ENCODE measurements at places on chromosomes 13 and 19.

DNA sequence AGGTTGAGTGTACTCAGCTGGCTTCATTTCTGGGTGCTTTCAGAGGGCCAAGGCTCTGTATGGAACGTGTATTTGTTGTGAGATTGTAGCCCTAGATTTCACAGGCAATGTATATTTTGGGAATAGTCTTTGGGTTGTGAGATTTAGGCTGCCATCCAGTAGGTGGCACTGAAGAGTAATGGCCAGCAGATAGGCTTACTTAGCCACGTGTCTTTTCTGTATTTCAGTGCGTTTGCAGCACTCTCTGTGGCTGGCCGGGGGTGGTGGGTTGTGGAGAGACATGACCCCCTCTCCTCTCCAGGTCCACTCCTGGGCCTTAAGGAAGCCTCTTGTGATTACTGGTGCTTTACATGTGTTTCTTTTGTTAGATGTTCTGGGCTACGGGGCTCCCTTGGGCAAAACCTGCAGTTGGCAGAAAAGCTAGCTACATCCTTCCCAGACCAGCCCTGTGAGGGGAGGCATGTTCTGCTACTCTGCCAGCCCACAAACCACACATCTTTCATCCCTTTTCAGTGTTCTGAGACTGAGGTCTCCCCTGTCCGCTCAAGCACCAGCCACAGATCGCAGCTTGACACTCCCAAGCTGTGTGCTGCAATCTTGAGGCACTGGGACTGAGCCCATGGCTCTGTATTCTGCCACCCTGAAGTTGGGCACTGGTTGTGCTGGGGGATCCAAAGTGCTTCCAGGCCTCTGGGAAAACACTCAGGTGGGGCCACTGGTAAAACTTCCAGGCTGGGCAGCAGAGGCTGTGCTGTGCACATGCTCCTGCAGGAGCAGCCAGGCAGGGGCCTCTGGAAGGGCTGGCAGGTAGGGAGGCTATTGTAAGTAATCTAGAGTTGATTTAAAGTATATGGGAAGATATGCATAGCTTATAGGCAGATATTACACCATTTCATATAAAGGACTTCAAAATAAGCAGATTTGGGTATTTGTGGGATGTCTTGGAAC lies 1096.8 kb upstream of the PCDH20 start:
- no peak for DNase-seq

GRCh38 chr13:67772807-67773453 lies 542.8 kb upstream of the PCDH9 start:
- DNase-seq: peak; percentile 9

GRCh38 chr19:6062961-6063575 lies 47.2 kb downstream of the RFX2 start:
- DNase-seq: no peak

- DNase-seq: peak; percentile 74
Observed at GRCh38 chr13:40492511-40492910, 173.9 kb downstream of the FOXO1 start.

DNA sequence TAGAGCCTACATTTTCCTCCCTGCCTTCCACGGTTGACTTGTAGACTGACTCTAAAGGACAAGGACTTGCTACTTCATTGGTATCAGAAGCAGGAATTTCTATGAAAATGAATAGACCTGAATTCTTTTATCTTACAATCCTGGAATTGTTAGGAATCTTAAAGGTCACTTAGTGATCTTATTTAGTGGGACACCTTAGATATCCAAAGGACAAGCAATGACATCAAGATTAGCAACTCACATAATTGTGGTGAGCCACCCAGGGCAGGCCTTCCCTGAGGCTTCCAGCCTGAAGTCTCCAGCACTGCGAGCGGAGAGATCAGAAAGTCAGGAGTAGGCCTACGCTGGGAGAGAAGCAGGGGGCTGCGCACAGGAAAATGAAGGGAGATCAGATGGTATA lies 37.8 kb downstream of the KLF5 start:
- no peak for DNase-seq
